CD4-positive, alpha-beta T cell (primary cell): ENCODE measurements at places on chromosomes 2 and 18.

DNA sequence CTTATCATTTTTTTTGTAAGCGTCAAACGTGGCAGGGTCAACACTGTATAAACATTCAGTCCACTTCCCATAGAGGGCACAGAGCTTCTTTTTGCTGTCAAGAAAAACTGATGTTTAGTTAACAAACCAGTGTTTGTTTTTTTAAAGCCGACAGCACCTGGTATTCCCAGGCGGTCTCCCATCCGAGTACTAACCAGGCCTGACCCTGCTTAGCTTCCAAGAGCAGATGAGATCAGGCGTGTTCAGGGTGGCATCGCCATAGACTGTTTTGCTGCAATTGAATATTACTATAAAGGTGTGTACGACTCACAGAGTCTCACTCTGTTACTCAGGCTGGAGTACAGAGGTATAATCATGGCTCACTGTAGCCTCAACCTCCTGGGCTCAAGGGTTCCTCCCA, 31.5 kb downstream of the CABYR start:
- no peak overlapping the region for H3K27ac ChIP-seq
- no peaks in the 10 kb centered on the region for H3K27me3 ChIP-seq
- DNase-seq: no peak
- no peak overlapping the region for H3K4me3 ChIP-seq
- no peaks in the 10 kb centered on the region for H3K36me3 ChIP-seq

GRCh38 chr2:235793163-235793752, 299.4 kb downstream of the AGAP1 start:
- no peaks in the 10 kb centered on the region for H3K4me1 ChIP-seq
- no peak overlapping the region for H3K27ac ChIP-seq
- H3K4me3 ChIP-seq: no peak overlapping the region
- no peak for DNase-seq
- no peaks in the 10 kb centered on the region for H3K36me3 ChIP-seq
- no peaks in the 10 kb centered on the region for H3K27me3 ChIP-seq

DNA sequence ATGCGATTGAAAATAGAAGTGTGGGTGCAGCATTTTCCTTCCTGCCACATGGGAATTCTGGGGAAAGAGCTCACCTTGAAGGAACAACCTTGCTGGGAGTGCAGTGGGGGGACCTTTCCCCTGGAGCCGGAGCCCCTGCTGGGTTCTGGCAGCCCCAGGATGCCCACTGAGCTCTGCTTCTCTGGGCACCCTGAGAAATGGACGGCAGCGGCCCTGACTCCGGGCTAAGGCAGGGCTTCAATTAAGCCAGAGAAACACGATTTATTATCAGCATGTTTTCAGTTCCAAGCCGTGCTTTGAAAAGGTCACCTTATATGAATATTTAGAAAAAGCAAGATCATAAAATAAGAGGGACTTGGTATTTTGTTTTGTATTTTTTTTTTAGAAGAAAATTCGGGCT, 68.5 kb downstream of the KLHL29 start:
- H3K36me3 ChIP-seq: no peaks in the 10 kb centered on the region
- H3K27ac ChIP-seq: no peak overlapping the region
- peaks cover 10% of the 10 kb centered on the region for H3K27me3 ChIP-seq
- H3K4me1 ChIP-seq: peaks cover 12% of the 10 kb centered on the region

DNA sequence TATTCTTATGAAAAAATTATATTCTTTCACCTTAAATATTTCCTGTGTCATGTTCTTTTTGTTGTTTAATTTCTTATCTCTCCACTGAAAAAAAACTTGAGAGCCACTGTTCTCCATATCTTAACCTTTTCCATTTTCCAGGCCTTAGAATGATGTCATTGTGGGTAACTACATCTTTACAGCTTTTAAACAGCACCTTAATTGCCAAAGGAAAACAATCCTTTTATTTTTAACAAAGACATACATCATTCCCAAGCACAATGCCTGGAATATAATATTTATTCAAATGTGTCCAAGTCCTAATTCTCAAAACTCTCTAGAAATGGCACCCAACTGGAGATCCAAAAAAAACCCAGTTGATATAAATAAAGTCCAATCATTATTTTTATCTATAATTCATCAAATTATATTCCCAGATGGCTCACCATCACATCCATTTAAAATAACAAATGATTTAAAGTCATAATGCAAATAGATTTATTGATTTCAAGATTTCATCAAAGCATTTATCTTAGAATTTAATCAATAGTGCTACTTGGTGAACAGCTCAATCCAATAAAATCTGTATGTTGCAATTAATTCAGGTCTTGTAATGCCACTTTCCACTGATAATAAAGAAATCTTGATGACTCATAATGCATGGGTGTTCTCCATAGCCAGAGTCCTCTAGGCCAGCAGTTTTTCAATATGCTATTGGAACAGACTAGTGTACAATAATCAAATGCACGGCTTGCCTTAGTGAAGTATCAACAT, 107.1 kb upstream of the MAPRE2 start:
- no peaks in the 10 kb centered on the region for H3K4me1 ChIP-seq
- H3K4me3 ChIP-seq: no peak overlapping the region
- H3K27me3 ChIP-seq: no peaks in the 10 kb centered on the region
- H3K27ac ChIP-seq: no peak overlapping the region
- no peak for DNase-seq
- no peaks in the 10 kb centered on the region for H3K36me3 ChIP-seq

DNA sequence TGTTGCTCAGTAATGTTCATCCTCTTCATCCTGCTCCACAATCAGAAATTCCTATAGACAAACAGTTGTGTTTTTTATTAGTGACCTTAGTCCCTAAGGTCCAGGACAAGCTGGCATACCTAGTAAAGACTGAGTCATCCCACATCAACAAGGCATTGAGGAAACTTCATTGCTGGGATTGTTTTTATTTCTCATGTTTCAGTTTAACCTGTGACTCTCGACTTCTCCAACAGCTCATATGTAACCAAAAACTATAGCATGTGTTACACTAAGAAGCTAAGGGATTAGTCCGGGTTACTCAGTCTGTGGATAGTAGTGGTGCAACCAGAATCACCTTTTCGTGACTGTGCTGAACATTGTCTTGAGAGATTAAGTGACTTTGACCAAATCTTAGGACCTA, 292.1 kb downstream of the RDH14 start:
- H3K4me1 ChIP-seq: no peaks in the 10 kb centered on the region
- H3K27me3 ChIP-seq: no peaks in the 10 kb centered on the region
- H3K36me3 ChIP-seq: no peaks in the 10 kb centered on the region
- no peak for DNase-seq

DNA sequence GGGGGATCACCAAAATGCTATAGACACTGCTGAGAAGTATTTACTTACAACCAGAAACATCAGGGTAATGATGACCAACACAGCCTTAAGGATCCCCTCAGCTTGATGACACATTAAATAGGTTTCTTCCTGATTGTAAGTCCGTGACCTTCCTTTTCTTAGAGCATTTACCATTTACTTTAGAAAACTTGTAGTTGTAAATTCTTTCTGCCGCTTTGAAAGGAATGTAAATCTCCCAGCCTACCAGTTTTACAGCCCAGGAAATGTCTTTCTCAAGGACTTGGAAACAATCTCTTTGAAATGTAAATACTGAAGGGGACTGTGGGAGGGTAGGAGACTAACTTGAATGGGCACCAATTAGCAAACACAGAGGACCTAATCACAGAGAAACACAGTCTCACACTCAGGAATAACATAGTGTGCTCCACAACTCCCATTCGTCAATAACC, 278.6 kb downstream of the DSC3 start:
- H3K36me3 ChIP-seq: no peaks in the 10 kb centered on the region
- no peaks in the 10 kb centered on the region for H3K27me3 ChIP-seq
- DNase-seq: no peak
- no peak overlapping the region for H3K27ac ChIP-seq
- H3K4me3 ChIP-seq: no peak overlapping the region
- no peaks in the 10 kb centered on the region for H3K4me1 ChIP-seq

GRCh38 chr2:231330311-231330710, 65.2 kb upstream of the B3GNT7 start:
- DNase-seq: no peak
- H3K36me3 ChIP-seq: no peaks in the 10 kb centered on the region
- H3K27ac ChIP-seq: no peak overlapping the region
- no peaks in the 10 kb centered on the region for H3K4me1 ChIP-seq
- H3K27me3 ChIP-seq: no peaks in the 10 kb centered on the region

DNA sequence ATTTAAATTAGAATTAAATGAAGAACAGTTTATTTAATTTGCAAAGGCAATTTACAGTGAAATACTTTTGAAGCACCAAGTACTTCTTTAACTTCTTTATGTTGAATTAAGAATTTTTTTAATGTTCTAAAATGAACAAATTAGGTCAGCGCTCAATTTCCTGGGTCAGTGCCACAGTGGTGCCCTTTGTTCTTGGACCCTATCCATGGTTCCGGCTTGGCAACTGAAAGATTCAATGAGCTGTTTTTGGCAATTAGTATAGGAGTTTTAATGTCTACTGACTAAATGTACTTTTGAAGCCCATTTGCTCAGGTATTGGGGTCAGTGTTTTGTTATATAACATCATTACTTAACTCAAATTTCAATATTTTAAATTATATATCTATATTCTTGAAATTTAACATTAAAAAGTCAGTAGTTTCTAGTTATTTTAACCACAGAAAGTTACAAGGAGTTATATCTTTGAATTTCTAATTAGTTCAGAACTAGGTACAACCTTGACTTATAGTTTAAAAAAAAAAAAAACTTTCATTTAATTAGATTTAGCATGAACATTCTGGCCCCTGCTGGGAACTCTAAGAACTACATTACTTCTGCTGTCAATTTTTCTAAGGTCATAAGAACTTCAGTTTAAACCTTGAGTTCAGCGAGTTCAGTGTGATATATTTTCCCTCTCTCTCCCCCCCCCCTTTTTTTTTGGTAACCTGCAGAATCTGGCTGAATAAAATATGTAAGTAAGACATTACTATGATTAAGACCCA, 7.6 kb upstream of the MSTN start:
- no peaks in the 10 kb centered on the region for H3K27me3 ChIP-seq
- H3K27ac ChIP-seq: no peak overlapping the region
- H3K4me3 ChIP-seq: no peak overlapping the region

DNA sequence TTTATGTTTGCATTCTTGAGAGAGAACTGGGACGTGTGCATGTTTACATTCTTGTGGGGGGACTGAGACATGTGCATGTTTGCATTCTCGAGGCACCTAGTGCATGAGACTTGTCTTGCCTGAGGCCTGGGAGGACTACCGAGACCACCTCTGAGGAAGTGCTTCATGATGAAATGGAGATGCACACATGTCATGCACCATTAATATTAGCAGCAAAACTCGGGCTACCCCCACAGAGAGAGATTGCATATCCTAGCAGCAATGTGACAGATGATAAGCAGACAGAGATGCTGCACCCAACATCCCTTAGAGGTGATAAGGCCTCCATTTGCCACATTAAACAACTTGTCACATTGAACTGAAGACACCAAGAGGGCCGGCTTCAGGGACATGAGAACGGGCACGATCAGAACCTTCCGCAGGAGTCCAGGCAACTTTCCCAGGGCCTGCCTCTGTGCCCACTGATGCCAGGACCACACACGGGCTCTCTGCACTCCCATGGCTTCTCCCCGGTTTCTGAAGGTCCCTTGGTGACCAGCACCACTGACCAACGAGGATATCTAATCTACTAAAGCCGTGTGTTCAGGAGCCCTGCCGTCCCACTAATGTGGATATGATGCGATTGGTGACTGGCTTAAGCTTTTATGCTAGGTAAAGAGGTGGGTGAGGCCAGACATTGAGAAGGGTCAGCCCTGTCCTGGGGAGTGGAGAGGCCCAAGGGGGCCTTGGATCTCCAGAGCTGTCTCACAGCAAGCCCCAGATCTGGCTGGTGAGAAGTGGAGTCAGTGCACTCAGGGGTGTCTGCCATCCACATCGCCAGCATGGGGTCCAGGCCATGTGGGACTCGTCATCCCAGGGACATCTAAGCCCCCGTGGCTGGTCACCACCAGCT, 208.3 kb downstream of the NDUFA10 start:
- H3K36me3 ChIP-seq: no peaks in the 10 kb centered on the region
- H3K4me1 ChIP-seq: no peaks in the 10 kb centered on the region
- no peak overlapping the region for H3K27ac ChIP-seq
- DNase-seq: no peak
- no peaks in the 10 kb centered on the region for H3K27me3 ChIP-seq

DNA sequence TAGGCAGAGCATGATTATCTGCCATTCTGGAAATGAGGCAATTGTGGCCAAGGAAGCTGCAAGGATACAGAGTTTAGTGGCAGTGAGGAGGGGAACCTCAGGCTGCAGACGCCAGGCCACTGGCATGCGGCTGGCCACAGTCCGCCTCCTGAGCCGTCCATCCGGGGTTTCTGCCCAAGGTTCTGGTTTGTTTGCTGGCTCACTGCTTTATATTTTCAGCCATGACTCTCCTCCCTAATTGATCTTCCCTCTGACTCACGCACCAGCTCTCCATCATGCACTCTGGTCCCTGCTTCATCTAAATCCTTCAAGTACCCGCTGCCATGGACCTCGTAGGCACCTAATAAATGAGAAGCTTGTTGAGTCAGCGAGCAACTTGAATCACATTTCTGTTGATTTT, 107.8 kb upstream of the REV1 start:
- DNase-seq: no peak
- H3K27me3 ChIP-seq: no peaks in the 10 kb centered on the region
- no peaks in the 10 kb centered on the region for H3K4me1 ChIP-seq
- no peak overlapping the region for H3K4me3 ChIP-seq

DNA sequence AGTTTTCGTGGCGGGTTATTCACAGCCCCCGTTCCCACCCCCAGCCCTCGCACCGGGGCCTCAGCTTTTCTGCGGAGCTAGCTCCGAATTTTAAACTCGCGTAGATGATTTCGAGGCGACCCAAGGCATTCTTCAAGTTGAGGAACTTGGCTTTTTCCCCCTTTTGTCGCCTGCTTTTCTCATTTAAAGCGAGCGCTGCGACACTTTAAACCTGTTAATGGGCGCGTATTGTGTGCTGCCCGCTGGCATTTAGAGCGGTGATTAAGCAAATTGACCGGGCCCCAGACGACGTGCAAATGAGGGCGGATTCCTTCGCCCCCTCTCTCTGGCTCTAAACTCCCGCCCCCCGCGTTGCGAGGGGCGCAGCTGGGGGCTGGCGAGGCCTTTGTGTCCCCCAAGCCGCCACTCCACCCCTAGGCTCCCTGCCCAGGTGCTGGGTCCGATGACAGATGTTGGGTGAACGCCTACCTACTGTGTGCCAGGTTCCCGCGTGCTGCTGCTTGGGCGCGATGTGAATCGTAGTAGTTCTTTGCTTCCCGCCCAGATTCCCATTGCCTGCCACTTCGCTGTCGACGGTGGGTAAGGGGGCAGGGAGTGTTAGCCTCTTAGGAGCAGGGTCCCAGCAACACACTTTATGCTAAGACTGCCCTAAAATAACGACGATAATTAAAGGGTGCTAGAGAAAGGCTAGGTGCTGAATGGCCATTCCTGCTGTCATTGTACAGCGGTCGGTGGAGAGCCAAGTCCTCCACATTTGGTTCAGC, 1.9 kb downstream of the TCF7L1 start:
- H3K27me3 ChIP-seq: peaks cover 36% of the 10 kb centered on the region
- peaks cover 22% of the 10 kb centered on the region for H3K4me1 ChIP-seq
- DNase-seq: no peak
- H3K4me3 ChIP-seq: no peak overlapping the region

GRCh38 chr2:79389481-79389880, 123.4 kb upstream of the CTNNA2 start:
- H3K4me3 ChIP-seq: no peak overlapping the region
- H3K27ac ChIP-seq: no peak overlapping the region
- H3K36me3 ChIP-seq: no peaks in the 10 kb centered on the region
- DNase-seq: no peak

- no peaks in the 10 kb centered on the region for H3K4me1 ChIP-seq
- no peak for DNase-seq
- no peak overlapping the region for H3K27ac ChIP-seq
- H3K36me3 ChIP-seq: no peaks in the 10 kb centered on the region
- H3K4me3 ChIP-seq: no peak overlapping the region
Observed at GRCh38 chr2:163640542-163641193, 95.1 kb downstream of the FIGN start.
